NCI-H1417 treated with DMSO at 0.1 percent for 48 hours (cell line): ENCODE measurements at places on chromosomes 4 and X.

- no peak for DNase-seq
Measured at GRCh38 chr4:94791701-94792100, 33.9 kb downstream of the BMPR1B start.

GRCh38 chr4:76447393-76447851, 12.4 kb downstream of the SHROOM3 start:
- DNase-seq: no peak

DNA sequence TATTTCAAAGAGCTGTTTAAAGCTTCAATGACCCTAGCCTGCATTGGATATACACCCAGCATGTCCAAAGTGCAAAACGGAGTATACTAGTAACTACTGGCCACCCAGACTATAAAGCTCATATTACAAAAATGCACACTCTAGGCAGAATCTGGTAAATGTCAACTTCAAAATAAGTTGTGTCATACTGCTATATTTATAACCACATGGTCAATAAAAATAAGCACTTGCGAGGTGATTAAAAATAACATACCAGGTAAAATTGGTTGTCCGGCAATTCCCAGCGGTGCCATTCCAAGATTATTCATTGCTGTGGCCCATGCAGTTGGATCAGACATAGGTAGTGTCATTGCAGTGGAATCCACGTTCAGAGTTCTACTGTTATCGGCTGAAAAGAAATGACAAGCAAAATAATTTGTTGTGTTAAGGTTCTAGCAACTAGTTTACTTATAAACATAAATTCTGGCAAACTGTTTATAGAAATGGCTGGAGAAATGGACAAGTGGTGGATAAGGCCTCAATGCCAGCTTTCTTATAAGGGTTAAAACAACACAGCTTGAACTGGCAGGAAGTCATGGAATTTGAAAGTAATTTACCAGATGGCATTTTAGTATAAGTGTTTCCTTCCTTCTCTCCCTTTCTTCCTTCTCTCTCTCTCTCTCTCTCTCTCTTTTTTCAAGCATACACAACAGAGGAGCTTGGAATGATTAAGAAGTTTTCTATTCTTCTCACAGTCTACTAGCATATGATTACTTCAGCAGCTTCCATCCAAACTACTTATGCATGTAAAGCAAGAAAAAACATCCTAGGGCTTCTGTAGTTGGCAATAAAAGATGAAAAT, 199.9 kb downstream of the ENOX2 start:
- DNase-seq: no peak

DNA sequence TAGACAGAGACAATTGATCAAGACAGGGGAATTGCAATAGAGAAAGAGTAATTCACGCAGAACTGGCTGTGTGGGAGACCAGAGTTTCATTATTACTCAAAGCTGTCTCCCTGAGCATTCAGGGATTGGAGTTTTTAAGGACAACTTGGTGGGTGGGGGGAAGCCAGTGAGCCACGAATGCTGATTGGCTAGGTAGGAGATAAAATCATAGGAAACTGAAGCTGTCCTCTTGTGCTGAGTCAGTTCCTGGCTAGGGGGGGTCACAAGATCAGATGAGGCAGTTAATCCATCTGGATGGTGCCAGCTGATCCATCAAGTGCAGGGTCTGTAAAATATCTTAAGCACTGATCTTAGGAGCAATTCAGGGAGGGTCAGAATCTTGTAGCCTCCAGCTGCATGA, 358.6 kb downstream of the GPM6A start:
- DNase-seq: no peak

DNA sequence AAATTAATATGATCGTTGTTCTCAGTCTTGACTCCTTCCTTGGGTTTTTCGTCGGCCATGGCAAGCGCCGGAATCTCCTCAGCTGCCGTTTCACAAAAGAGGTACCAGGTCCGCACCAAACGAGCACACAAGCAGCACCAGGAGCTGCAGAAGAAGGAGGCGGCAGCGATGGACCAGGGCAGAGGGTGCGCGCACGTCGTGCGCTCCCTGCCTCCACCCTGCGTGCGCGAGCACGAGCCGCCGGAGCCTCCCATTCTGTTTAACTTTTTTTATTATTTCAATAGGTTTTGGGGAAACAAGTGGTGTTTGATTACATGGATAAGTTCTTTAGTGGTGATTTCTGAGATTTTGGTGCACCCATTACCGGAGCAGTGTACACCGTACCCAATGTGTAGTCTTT, 158.2 kb downstream of the PLS3 start:
- DNase-seq: no peak

- DNase-seq: no peak
Measured at GRCh38 chr4:153418558-153418957, 47.6 kb upstream of the TMEM131L start.

- no peak for DNase-seq
Measured at GRCh38 chr4:1900087-1900433, 28.9 kb downstream of the NSD2 start.

DNA sequence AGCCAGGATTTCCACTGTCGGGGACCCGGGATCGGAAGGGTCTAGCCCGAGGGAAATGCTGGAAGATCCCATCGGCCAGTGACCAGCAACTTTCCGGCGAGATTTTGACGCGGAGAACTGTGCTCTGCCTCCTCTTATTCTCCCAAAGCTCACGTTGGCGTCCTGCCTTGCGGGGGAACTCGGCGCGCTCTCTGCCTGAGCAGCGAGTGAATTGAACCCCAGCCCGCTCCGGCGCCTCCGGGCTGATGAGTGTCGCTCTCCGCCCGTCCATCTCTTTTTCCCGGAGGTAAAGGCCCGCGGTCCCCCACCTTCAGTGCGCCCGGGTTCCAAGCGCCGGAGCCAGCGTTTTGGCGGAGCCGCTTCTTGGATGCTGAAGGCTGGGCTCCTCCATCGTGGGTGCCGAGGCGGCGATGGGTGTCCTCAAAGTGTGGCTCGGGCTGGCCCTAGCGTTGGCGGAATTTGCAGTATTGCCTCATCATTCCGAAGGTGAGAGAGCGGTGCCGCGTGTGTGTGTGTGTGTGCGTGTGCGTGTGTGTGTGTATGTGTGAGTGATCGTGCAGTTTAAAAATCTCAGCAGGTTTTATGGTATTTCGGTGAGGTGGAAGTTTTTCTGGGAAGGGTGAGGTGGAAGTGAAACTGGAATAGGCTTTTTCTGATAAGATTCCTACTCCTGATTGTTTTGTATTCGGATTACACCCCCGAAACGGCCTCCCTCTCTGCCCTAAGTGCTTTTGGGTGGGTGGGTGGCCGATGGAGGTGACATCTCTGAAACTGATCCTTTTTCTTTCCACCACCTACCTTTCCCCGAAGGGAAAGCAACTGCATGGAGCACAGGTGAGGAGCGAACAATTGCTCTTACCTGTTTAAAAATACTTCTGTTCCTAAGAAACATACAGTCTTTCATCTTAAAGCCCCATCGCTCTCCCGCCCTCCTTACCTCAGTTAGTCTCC, 752 bp downstream of the FRAS1 start:
- no peak for DNase-seq

- DNase-seq: no peak
Measured at GRCh38 chr4:185108669-185109068, 34.4 kb upstream of the SLC25A4 start.

DNA sequence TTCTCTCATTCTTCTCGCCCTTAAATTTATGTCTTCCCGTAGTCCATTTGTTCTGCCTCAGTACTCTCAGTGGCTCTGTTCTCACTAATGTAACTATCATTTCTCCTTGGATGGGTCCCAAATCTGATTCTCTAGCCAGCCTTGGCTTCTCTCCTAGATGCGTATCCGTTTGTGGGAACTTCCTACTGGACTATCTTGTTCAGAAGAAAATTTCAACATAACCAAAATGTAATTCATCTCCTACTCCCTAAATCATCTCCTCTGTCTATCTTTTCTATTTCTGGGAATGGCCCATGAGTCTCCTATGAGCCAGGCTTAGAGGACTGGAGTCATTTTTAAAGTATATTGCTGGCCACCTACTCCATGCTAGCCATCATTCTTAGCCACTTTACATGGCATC, 4.4 kb upstream of the C4orf36 start:
- DNase-seq: no peak

DNA sequence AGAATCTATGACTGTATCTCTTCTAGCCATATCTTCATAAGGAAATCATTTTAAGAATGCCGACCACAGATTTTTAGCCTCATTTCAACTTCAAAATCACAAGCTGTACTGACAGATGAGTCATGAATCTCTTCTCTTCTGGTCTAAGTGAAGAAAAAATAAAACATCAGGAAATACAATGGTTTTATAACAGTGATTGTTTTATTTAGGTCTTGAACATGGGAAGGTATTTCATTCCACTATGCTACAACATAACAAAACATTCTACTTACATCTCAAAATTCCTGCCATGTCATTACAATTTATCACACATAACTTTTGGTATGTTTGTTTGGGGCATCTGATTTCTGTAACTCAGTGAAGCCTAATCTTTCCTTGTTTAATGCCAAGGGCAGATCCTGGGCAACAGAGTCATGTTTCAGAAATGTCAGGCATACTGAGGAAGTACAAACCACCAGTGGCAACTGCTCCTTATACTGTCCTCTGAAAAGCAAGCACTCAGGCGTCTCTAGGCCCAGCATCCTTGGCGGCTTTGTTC, 325.0 kb downstream of the PDHA2 start:
- no peak for DNase-seq

DNA sequence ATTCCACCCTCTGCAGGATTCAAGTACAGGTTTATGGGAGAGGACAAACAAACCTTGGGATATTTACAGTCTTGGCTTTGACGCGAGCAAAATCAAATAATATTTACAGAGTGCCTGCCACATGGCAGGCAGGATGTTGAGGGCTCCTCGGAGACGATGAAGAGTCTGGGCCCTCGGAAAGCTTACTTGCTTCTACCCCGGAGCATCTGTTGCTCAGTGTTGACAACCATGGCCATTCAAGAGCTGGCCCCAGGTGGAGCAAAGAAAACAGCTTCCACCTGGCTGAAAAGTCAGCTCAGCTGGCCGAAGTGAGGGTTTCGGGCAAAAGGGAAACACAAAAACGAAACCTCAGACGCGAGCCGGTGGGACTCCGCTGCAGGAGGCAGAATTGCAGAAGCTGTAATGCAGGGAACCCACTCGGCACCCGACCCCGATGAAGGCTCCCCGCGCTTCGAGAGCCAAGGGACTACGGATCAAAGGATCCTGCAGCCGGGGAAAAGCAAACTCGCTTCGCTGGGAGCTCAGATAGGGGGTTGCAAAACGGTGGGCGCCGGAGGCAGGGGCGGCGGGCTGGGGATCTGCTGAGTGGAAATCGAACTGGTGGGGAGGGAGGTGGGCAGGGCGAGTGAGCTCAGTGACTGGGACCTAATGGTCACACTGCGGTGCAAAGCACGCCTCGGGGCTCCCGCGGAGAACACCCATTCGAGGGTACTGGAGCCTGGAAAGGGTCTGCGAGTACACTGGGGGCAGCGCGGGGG, 805 bp downstream of the ATP8A1 start:
- no peak for DNase-seq

GRCh38 chr4:184958923-184959210, 59.4 kb upstream of the HELT start:
- no peak for DNase-seq

DNA sequence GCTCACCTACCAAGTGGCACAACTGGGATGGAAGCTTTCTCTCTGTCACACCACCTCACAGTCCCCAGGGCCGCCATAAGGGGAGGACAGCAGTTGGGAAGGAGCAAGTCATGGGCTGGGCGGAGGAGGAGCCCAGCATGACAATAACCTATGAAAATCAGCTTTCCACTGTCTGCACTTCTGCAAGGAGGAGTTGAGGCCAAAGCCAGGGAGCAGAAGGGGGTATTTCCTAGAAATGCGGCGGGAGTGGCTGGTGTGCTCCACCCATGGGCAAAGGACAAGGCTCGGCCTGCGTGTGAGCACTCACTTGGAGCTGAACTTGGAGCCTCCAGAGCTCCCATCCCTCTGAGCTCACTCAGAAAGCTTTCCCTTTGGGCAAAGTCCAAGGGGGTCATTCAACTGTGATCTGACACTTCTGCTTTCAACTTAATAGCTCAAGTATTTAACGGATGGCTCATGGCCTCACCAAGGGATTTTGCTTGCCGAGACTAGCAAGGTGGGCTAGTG, 18.5 kb downstream of the APLN start:
- DNase-seq: no peak

- DNase-seq: no peak
Measured at GRCh38 chr4:101439926-101440325, 92.6 kb upstream of the PPP3CA start.

GRCh38 chrX:154827194-154828015, 7.1 kb downstream of the SMIM9 start:
- DNase-seq: no peak

DNA sequence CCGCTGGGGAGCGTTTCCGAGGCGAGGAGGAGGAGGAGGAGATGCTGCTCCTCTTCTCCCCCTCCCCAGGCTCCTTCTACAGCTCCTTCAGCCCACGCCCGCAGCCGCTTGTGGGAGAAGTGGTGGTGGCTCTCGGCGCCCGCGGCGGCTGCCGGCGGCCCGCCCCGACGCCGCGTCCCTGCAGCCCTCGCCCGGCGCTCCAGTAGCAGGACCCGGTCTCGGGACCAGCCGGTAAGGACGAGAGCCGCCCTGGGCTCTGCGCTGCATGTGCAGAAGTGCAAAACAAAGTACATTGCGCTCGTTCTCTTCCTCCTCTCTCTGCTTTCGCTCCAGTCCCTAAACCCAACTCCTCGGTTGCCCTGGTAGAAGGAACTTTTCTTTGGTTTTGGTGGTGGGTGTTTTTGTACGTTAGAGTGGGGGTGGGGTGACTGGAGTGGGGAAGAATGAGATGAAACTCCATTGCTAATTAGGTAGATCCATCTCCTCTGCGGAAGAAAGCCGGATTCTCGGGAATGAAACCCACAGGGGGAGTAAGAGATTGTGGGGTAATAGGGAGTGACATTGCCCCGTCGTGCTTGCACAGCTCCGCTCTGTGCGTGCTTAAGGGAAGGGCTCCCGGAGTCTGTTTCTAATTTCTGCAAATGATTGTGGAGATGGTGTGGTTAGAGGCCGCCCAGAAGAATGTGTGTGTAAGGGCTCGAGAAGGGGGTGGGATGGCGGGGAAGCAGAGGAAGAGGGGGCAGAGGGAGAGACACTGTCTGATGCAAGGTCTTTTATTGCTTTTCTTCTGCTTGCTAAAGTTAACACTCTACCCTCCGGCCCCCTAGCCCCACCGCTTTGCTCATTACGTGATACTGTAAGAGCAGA, 677 bp downstream of the PTPN13 start:
- no peak for DNase-seq

DNA sequence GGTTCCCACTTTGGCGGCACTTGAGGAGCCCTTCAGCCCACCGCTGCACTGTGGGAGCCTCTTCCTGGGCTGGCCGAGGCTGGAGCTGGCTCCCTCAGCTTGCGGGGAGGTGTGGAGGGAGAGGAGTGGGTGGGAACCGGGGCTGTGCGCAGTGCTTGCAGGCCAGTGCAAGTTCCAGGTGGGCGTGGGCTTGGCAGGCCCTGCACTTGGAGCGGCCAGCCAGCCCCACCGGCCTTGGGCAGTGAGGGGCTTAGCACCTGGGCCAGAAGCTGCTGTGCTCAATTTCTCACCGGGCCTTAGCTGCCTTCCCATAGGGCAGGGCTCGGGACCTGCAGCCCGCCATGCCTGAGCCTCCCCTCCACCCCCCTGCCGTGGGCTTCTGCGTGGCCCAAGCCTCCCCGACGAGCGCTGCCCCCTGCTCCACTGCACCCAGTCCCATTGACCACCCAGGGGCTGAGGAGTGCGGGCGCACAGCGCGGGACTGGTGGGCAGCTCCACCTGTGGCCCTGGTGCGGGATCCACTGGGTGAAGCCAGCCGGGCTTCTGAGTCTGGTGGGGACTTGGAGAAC, 474.3 kb downstream of the MID1IP1 start:
- no peak for DNase-seq
